A549 treated with Mapracorat at 1 μM for 4 hours (cell line): ENCODE measurements at places on chromosomes 1 and 21. TPM values are rescaled to one million over a fixed set of nuclear protein-coding genes. Genes with fewer than 3 reads are reported as not detected.

Gene NCMAP
- total RNA-seq, result 0.03 to 0.07 TPM (median 0.04 TPM) in 4 of 5 replicates, not detected in the other

Gene BRDT
- total RNA-seq, result not detected in 5 replicates

Gene HLX
- total RNA-seq, result 3.2 to 4.2 TPM (median 3.6 TPM) in 5 replicates

Gene ITLN1
- total RNA-seq, result not detected in 5 replicates

Gene TAS1R1
- total RNA-seq, result not detected in 5 replicates

Gene SAMD13
- total RNA-seq, result 0.52 to 0.81 TPM (median 0.54 TPM) in 5 replicates
